Activated T-helper 17 cell treated with anti-CD3 and anti-CD28 coated beads, Interleukin-2, amount 50 U/mL, for 72 hours (primary cell): ENCODE measurements at places on chromosomes 1 and 21. TPM values are rescaled to one million over a fixed set of nuclear protein-coding genes. Genes with fewer than 3 reads are reported as not detected.

DNA sequence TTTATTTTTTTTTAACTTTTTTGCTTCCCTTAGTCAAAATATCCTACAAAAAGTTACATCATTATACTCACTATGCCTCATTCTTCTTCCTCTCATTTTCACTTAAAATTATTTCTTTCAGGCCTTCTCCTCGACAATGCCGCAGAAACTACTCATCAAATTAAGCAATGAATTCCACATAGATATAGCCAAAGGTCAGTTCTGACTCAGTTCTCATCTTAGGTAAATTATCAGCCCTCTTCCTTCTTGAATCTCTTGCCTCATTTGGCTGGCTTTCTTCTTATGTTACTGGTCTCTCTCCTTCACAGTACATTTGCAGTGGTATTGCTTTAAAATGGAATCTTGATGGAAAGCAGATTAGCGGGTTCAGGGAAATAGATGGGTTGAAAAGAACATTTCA is 260.7 kb upstream of the BRINP3 start:
- ATAC-seq = no peak

The TLCD4 gene
- total RNA-seq = 0.48 TPM

- no peak for ATAC-seq
These were observed 9.8 kb downstream of the COL8A2 start for GRCh38 chr1:36115200-36115669.

The FOXD3 gene
- total RNA-seq = not detected

The LAMC1 gene
- total RNA-seq = not detected

GRCh38 chr1:32023351-32023750 is 9.7 kb downstream of the KHDRBS1 start:
- no peak for ATAC-seq

GRCh38 chr1:239700667-239701066 is 314.3 kb downstream of the CHRM3 start:
- no peak for ATAC-seq

- ATAC-seq = no peak
These were observed 24.7 kb upstream of the DNASE2B start for GRCh38 chr1:84373436-84374141.

The CDCA8 gene
- 67.5 TPM for total RNA-seq

GRCh38 chr1:182143154-182143657 is 81.7 kb upstream of the ZNF648 start:
- peak; percentile 80 for ATAC-seq

- no peak for ATAC-seq
These were observed 130.0 kb upstream of the ZNHIT6 start for GRCh38 chr1:85838238-85838637.

DNA sequence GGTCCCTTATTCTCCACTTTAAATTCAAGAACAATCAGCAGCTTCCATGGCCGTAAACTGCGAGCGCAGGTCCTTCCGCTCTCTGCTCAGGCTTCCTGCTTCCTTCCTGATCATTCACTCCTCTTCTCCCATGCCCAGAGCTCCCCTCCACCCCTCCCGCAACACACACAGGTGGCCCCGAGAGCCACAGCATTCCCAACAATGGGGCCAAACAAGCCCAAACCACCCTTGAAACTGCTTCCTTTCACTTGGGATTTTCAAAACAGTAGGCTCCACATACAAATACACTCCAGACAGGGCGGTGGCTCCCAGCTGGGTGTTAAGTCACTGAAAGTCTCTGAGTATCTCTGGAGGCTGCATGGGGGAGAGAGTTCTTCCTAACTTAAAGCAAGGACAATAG is 11.4 kb downstream of the FAM89A start:
- no peak for ATAC-seq

The TRIM67 gene
- not detected for total RNA-seq

DNA sequence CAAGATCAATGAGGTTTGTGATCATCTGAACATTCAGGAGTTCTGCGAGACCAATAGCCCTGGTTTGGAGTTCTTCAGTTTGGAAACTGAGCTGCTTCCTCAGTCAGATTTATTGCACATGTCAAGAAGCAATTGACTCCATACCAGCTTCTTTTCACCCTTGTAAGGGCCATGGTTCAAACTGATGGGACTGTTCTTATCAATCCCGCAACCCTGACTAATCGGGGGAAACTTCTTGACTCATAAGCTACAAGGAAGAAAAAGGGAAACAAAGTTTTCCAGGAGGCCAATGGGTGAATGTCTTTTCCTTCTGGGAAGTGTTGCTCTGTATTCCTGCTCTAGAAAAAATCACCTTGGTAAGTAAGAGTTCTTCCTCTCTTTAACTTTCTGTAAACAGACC is 187.9 kb downstream of the MIS18A start:
- ATAC-seq = no peak

The LHX4 gene
- not detected for total RNA-seq

The DMBX1 gene
- total RNA-seq = 0.58 TPM

GRCh38 chr1:232317350-232317749 is 312.6 kb downstream of the SIPA1L2 start:
- ATAC-seq = no peak

DNA sequence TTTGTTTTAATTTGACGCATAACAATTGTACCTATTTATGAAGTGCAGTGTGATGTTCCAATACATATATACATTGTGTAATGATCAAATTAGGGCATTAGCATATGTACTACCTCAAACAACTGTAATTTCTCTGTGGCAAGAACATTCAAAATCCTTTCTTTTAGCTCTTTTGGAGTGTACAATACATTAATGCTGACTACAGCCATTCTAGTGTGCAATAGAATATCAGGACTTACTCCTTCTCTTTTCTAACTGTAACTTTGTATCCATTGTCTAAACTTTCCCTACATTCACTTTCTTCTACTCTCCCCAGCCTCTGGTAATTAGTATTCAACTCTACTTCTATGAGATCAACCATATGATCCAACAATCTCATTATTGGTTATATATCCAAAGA is 1177.4 kb downstream of the KCNT2 start:
- ATAC-seq = no peak

The NEGR1 gene
- not detected for total RNA-seq
